ENCODE measurements at places on chromosomes 5 and 9.
A peak's percentile ranks its signal among the peaks of the same experiment; 100 is the strongest.

DNA sequence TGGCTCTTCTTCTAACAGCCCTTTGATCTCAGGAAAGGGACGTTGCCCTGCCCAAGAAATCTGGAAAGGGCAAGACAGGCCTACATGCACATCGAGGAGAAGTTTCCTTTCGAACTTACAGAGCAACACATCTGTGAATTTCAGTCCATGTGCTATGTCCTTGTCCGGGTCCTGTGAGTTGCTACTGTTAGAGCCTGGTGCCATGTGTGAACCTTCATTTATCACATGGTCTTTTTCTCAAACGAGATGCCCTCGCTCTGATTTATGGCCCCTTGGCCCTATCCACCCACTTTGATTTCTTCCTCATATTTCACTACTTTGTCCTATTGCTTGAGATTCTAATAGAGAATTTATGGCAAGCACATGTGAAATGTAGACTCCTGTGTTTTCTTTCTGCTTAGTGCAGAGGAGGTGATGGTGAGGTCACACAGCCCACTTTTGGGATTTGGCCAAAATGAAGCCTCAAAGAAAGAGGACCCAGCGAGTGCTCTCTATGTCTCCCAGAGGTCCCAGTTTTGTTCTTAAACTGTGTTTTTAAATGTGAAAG, 153.1 kb downstream of the SNCAIP start:
- DNase-seq, result no peak

GRCh38 chr9:87275047-87275725, 222.5 kb upstream of the DAPK1 start:
- no peak for DNase-seq

DNA sequence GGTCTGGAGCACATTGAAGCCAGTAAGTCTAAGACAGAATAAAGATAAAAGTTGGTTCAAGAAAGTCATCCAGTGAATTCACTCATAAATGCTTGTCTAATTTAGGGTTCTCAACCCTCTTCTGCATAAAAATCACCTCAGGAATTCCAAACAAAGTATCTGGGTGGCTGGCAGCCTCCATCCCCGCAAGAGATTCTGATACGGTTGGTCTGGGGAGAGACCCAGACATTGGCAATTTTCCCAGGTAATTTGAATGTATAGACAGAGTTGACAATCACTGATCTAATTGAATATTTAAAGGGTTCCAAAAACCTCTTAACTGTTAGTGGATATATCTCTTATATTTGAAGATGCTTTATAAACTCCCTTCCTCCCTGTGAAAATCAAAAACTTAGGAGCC, 14.9 kb downstream of the ADAMTSL1 start:
- DNase-seq, result no peak

- DNase-seq, result no peak
Observed at GRCh38 chr5:23352446-23352845, 155.0 kb upstream of the PRDM9 start.

DNA sequence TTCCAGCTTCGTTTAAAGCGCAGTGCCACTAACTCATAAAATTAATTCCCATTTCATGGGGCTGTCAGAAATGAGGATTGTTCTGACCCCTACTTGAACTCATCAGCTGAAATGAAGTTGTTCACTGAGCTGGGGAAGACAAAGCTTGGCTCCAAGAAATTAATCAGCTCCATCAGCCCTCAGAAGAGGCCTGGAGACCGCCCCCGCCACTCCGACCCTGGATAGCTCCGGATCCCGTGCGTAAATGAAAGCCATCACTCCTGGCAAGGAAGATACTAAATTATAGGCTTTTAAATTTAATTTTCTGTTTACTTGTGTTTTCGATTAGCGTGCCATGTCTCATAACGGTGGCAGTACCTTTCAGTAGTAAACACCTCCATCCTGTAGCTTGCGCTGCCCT, 142.8 kb upstream of the IRX2 start:
- DNase-seq, result no peak

DNA sequence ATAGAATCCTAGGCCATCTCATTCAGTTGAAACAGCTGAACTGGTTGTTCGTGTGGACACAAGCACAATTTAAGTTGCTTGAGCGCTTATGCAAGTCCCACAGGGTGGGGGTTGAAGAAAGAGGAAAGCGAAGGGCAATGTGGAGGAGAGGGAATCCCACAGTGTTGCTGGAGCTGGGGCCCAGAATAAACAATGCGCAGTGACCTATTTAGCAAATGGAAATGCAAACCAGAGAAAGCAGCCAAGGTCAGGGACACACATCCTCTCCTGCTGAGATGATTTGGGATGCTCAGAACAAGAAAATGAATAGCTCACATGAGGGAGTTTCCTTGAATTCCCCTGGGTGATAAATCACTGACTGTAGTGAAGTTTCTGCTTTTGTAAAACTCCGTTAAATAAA, 838.3 kb downstream of the TLE4 start:
- no peak for DNase-seq

GRCh38 chr5:40291338-40291737, 388.4 kb upstream of the PTGER4 start:
- DNase-seq, result peak; percentile 7

GRCh38 chr9:88991066-88992034, at the start of gene S1PR3:
Gene S1PR3 (plus strand): TSS chr9:88991468. CDS start chr9:89001201, 9,733 bp downstream.
- DNase-seq, result peak; percentile 85

- no peak for DNase-seq
Observed at GRCh38 chr9:134515026-134515821, 126.4 kb upstream of the COL5A1 start.

DNA sequence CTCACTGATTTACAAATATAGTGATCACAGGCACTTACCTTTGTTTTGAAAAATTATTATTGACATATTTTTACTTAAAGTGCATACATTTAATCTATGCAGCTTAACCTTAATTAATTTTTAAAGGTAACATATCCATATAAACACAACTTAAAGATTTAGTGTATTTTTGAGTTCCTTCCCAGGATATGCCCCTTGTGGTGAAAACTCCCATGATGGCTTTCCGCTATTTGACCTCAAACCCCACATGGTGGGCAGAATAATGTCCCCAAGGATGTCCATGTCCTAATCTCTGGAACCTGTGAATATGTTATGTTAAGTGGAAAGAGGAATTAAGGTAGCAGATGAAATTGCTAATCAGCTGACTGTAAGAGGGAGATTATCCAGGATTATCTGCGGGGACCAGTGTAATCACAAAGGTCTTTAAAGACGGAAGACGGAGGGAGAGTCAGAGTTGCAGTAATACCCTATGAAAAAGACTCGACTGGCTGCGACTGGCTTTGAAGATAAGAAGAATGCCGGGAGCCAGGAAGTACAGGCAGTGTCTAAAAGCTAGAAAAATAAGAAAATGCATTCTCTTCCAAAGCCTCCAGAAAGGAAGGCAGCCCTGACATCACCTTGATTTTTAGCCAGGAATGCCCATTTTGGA, 193.9 kb downstream of the ICE1 start:
- no peak for DNase-seq

DNA sequence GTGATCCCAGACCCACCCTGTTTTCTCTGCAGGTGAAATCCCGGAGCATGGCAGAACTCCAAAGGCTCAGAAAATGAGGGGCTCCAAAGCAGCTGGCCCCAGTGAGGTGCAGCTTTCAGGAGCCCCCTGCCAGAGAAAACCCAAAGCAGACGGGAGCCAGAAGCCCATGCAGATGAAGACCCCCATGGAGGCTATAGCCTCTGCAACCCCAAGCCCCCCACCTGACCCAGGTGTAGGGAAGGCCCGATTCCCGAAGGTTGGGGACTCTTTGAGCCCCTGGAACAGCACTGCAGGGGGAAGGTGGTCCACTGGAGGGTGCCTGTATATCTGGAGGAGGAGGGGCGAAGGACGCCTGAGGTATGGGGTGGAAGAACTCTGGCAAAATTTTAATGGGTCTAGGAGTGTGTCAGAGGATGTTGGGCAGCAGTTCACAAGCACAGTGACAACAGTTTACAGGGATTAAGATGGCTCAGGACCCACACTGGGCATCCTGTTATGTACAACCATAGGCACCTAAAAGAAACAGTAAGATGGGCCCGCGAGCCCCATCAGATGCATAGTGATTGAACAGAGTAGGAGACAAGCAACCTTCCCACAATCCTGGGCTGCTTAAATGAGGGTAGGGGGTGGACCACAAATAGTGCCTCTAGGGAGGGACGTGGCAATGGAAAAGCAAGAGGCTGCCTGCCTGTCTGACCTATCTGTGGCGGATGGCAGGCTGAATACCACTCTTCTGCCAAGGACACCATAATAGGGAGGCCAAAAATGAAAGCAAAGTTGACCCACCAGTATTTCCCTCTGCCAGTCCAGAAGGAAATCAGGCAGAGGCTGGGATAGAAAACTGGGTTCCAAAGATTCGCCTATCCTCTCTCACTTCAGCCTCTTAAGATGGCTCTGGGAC, 16.4 kb upstream of the ANXA6 start:
- DNase-seq, result no peak

DNA sequence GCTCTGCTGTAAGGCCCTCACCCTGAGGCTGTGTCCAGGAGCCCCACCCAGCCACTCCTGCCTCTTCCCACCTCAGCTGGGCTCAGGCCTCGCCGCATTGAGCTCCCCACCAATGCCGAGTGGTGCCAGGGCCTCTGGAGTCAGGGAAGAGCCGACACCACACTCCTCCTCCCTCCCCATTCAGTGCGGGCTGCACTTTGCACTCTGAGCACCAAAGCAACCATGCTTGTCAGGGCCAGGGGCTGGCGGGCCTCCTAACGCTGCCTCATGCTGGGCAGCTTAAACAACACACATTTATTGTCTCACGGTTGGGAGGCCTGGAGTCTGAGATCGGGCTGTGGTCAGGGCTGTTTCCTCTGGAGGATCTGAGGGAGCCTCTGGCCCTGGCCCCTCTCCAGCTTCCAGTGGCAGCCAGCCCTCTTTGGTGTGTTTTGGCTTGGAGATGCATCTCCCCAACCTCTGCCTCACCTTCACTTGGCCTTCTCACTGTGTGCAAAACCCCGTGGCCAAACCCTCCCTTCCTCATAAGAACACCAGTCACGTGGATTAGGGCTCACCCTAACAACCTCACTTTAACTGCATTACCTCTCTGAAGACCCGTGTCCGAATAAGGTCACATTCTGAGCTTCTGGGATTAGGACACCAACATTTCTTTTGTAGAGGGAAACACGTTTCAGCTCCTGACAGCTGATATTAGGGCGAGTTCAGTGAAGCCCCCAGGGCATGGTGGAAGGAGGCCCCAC, 157.8 kb downstream of the MED10 start:
- no peak for DNase-seq

GRCh38 chr5:73789851-73790281, 163.9 kb downstream of the ARHGEF28 start:
- DNase-seq, result no peak

- DNase-seq, result no peak
Observed at GRCh38 chr9:27460226-27461023, 63.7 kb upstream of the IFNK start.

DNA sequence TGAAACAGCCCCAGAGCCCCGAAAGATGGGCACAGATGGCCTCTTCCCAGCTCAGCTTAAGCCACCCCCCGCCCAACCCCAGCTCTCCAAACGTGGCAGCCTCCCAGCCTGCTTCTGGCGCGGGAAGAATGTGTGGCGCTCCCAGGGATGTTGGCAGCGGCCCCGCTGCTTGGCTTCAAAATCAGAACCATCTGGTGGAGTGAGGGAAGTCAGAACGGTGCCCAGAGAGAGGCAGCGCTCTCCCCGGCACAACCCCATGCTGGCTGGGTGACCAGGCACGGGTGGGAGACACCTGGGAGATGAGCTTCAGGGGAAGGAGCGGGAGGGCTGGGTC, 72.7 kb upstream of the ORM1 start:
- peak; percentile 88 for DNase-seq

GRCh38 chr9:117416856-117417255, 2.0 kb upstream of the ASTN2 start:
- no peak for DNase-seq

- DNase-seq, result no peak
Observed at GRCh38 chr9:33120620-33121019, 44.1 kb upstream of the SMU1 start.

DNA sequence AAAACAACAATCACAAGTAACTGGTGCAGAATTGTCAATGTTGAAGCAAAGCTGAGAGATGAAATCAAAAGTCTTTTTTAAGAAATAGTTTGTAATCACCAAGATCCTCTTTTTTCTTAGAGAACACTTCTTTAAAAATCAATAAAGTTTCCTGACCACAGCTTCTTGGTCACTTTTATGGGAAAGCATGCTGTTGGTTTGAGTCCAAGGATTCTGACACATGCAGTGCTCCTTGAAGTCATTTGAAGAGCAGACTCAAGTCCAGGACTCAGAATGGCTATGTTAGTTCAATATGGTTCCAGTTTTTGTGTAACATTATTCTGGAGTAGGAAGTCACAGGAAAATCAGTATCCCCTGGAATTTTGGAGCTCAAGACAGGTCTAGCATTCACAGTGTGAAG, 480.6 kb downstream of the NR2F1-AS1 start:
- no peak for DNase-seq

DNA sequence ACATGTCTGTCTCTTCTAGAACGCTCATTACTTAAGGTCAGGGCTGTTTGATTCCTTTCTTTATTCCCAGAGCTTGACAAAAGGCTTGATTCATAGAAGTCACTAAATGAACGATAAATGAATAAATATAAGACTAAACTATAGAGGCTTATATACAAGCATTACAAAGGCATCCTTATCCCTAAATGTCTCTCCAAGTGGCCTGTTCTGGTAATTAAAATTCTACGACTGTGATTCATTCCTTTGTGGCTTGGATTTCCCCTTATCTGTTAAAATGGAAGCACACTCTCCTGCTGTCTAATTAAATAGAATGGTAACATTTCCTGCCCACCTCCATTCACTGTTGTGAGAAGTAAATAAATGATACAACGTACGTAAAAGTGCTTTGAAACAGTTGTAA, 49.5 kb downstream of the C7 start:
- DNase-seq, result no peak

DNA sequence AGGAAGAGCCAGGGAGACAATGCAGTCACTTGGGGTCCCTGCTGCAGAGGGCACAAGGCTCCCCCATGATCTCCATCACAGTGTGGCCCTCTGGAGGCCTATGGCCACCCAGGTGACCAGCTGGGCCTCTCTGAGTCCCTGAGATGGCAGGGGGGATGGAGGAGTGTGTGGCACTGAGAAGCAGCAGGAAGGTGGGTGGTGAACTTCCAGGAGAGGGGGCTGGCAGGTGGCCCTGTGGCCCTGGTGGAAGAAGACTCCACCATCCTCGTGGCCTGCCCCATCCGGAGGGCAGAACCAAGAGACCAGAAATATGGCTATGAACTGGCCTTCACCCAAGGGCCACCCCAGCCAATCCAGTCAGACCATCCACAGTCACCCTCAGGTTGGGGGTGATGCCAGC, 31.7 kb upstream of the AFAP1L1 start:
- DNase-seq, result no peak

Data from AG08396 (cell line).